ENCODE measurements at places on chromosomes 6 and 20.

DNA sequence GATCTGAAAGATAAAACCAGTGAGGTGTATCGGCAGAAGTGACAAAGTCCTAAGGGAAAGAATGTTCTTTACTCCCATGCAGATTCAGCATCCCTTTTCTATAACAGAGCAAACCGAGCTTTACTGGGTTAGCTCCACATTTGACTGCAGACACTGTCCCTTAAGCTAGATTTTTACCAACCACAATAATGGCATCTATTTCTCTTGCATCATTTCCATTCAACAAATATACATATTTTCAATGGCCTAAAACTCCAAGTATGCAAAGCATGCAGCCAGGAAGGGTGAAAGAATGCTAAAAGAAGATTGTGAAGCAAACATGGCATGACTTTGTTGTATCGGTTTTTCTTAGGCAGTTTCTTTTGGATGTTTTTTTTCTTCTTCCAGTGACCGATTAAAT is 255.4 kb downstream of the OGFRL1 start:
- no peak for DNase-seq

DNA sequence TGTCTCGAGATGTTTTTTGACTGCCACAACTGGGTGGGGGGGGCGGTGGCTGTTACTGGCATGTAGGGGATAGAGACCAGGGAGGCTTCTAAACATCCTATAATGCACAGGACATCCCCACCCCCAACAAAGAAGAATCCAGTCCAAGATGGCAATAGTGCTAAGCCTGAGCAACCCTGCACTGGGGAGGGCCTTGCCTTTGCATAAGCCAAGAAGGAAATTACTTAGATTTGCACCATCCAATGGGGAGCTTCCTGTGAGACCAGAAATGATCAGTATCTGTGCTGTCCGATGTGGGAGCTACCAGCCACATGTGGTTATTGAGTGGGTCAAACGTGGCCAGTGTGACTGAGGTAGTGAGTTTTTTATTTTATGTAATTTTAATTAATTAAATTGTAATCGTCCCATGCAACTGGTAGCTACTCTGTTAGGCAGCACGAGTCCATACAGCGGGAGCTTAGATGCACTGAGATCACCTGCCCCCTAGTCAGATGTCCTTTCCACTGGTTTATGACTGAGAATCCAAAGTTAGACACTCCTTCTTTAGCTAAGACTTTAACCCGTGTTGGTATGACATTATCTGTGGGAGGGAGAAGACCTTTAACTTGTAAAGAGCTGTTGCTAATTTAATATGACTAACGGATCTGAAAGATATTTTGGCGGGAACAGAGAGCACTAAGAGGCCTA is 97.4 kb upstream of the NEDD9 start:
- no peak for DNase-seq

- no peak for DNase-seq
Observed at GRCh38 chr6:53244399-53244931, 95.8 kb upstream of the GCM1 start.

- peak; percentile 6 for DNase-seq
Observed at GRCh38 chr6:82178077-82178758, 69.3 kb downstream of the IBTK start.

- no peak for DNase-seq
Observed at GRCh38 chr6:33140556-33140955, 51.7 kb downstream of the COL11A2 start.

DNA sequence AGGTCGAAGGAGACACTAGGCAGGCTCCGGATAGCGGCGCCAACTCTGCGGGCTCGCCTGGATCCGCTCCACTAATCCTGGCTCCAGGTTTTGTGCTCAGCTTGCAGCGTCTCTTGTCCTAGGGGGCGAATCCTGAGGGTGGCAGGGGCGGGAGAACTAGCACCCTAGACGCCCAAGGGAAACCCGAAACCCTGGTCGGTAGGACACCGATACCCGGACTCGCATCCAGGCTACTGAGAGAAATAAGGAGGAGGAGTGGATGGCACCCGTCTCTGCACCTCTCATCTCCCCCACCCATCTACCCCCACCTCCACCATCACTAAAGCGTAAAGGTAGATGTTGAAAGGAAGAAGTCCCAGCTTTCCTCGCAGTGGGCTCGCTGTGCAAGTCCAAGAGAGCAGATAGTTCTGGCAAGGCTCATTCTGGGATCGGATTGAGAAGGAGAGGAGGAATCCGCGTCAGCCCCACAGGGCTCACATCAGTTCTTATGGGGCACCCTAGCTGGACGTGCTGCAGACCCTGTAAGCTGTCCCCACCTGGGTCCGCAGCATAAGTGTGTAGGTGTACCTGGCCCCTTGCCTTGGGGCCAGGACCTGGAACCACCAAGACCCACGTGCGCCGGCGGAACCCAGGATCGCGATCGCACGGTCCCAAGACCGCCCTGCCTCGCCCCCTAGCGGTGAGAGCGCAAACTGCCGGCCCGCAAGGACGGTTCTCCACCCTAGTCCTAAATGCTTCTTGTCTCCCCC is 6.9 kb downstream of the SLC32A1 start:
- DNase-seq: peak; percentile 88

DNA sequence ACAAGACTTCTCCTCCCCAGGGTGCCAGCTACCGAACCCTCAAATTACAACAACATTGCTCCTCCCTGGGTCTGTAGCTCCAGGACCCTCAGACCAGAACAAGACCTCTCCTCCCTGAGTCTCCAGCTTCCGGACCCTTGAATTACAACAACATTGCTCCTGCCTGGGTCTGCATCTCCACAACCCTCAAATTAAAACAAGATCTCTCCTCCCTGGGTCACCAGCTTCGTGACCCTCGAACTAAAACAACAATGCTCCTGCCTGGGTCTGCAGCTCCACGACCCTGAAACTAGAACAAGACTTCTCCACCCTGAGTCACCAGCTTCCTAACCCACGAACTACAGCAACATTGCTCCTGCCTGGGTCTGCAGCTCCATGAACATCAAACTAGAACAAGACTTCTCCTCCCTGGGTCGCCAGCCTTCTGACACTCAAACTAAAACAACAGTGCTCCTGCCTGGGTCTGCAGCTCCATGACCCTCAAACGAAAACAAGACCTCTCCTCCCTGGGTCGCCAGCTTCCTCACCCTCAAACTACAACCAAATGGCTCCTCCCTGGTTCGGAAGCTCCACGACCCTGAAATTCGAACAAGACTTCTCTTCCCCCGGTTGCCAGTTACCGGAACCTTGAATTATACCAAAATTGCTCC is 324.5 kb downstream of the PREX1 start:
- DNase-seq: no peak

All from erythroblast (primary cell).